Hepatocyte (in vitro differentiated cells): ENCODE measurements at places on chromosomes 7 and 10.

GRCh38 chr10:48587819-48588218 lies 17.1 kb downstream of the ARHGAP22 start:
- DNase-seq: no peak

- no peak for DNase-seq
These were observed 32.6 kb upstream of the TECTB start for GRCh38 chr10:112250555-112250954.

DNA sequence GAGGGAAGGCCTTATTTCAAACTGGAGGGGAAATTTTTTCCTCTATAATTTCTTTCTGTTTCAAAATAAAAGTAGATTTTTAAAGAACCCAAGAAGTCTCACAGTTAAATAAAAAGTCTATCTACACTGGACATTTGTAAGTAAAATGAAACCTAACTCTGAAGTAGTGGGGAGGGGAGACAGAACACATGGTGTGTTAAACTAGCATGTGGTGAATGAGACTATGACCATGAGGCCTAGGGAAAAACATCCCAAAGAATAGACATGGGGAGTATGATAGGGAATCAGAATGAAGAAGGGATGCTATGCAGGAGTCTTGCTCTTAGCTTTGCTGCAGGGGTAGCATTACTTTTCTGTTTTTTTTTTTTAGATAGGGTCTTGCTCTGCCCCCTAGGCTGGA lies 1061.3 kb upstream of the LRRTM3 start:
- no peak for DNase-seq

DNA sequence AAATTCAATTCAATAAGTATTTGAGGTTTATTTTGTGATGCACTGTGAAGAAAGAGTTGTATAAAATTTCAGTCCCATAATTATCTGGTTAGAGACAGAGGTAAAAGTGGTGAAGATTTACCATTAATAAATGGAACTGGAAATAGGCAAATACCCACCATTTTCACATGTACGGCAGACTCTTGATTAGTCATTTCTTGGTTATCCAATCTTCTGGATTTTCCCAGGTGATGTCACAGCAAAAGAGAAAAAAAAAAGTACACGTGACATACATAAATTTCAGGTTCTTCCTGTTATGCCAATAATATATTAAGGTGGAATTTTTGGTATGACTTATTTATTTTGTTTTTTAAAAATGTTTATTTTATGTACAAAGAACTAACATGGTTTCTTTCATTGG lies 26.8 kb downstream of the NT5C3A start:
- DNase-seq: no peak

DNA sequence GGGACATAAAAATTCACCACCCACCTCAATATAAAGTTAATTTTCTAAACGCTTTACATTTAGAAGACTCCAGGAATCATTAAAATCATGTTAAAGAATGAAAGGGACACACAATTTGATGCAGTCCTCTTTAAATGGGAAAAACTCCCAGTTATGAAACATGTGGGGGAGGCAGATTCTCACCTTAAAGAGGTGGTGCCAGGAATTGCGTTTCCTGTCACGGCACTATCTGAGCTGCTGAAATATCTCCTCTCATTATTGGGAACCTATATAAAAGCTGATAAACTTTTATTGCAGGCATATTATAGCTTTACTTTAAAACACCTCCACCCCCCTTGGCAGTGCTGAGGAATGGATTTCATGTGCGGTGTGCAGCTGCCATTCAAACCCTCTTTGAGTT lies 94.8 kb upstream of the SORCS3 start:
- no peak for DNase-seq

DNA sequence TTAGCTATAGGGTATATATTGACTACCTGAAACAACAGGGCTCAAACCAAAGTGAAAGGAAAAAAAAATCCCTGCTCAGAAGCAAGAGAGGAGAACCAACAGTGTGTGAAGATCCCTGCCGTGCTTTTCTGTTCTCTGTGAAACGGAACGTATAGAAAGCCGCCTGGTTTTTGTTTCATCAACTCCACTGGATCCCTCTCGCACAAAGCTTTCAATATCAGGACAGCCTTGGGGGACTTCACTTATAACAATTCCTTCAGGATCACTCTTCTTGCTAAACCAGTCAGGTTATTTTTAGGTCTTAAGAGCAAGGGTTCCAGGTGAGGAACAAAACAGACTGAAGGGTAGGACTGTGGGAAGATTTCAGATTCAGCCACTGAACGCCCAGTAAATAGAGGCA lies 151.1 kb upstream of the CACNA2D1 start:
- no peak for DNase-seq

- DNase-seq: no peak
These were observed 35.5 kb downstream of the SVOPL start for GRCh38 chr7:138665669-138666140.

DNA sequence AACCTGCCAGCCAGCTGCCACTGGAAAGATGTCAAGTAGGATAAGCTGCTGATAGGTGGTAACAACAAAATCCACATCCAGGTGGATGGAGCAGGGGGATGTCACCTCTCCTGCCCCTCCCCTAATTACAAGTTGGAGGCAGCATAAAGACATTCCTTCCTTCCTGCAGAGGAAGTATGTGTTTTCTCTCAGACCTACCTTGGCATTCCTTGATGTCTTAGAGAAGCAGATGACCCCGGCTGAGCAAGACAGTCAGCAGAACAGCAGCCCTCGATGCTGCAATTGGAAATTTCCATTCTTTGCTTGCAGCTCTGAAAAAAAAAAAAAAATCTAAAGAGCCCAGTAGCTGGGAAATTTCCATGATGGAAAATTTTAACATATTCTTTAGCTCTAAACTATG lies 137.5 kb upstream of the MKLN1 start:
- peak; percentile 35 for DNase-seq

- DNase-seq: no peak
These were observed 55.9 kb upstream of the SEMA3A start for GRCh38 chr7:84250452-84250851.

GRCh38 chr10:75492173-75492925 lies 60.9 kb downstream of the LRMDA start:
- DNase-seq: no peak

DNA sequence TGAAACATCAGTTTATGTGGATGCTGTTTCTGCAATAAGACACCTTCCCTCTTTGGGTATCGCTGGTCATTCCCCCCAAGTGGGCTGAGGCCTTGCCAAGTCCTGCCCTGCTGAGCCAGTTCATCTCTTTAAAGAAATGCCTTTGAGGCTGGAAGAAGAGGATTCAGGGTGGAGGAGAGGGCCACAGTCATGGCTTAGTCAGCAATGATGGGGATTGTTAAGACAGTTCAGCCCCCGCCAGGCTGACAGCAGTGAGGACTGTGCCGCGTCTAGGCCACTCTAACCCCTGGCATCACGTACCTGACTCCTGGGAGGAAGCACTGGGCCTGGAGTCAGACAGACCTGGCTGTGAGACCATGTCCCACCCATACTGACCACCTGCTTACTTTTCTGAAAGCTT lies 48.3 kb downstream of the PNLIPRP2 start:
- no peak for DNase-seq

GRCh38 chr10:43453266-43453831 lies 16.4 kb downstream of the ZNF487 start:
- no peak for DNase-seq

DNA sequence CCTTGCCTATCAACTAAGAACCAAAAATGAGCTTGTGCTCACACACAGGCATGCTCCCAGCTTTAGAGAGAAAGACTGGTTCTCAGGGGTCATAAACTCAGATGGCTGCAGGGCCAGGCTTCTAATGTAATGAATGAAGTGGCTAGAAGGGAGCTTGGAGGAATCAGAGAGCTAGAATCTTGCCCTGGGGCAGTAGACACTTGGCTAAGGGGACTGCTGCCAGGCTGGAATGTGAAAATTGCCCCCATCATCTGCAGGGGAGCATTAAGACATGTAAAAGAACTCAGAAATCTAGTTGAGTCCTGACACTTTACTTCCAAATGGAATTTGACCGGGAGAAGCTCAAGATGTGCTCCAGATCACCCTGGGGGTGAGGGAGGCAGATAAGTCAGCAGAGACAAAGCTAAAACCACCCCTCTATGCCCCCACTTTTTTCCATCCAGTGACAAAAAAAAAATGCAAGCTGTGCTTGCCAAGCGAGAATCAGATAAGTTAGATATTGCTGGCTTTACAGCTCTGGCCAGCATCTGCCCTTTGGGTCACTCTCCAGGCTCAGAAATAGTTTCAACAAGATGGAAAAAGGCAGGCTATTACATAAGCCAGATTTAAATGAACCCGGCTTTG lies 2.3 kb upstream of the SLC16A9 start:
- no peak for DNase-seq

- DNase-seq: no peak
These were observed 261.2 kb downstream of the ADRA2A start for GRCh38 chr10:111338035-111338434.

DNA sequence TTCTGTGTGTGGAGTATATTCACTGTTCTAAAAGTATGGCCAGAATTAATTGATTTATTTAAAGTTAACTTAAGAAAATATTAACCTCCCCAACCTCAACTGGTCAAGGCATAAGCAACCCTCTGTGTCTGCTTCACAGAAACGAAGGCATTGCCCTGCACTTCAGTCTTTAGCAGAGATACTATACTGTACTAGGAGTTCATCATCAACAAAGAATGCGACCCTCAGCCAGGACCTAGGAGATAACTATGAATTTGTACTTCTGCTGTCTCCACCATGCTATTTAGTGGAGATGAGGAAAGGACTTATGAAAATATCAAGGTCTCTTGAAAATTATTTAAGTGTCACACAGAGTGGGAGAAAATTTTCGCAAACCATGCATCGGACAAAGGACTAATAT lies 35.7 kb upstream of the SEMA3D start:
- DNase-seq: no peak

GRCh38 chr7:117019786-117020590 lies 66.7 kb downstream of the ST7 start:
- DNase-seq: peak; percentile 88
